ENCODE measurements at places on chromosomes 7 and 10. TPM values are rescaled to one million over a fixed set of nuclear protein-coding genes. Genes with fewer than 3 reads are reported as not detected.
A peak's percentile ranks its signal among the peaks of the same experiment; 100 is the strongest.

GRCh38 chr10:30639946-30640786 lies 10.6 kb upstream of the LYZL2 start:
- no peaks in the 10 kb centered on the region for H3K4me1 ChIP-seq
- no peak overlapping the region for H3K27ac ChIP-seq
- DNase-seq: no peak
- no peaks in the 10 kb centered on the region for H3K27me3 ChIP-seq
- H3K36me3 ChIP-seq: no peaks in the 10 kb centered on the region
- H3K4me3 ChIP-seq: no peak overlapping the region

- H3K4me3 ChIP-seq: peak overlapping the region; percentile 76
- H3K27me3 ChIP-seq: peaks cover 95% of the 10 kb centered on the region
- no peak overlapping the region for H3K27ac ChIP-seq
- H3K36me3 ChIP-seq: no peaks in the 10 kb centered on the region
Measured at GRCh38 chr10:22475651-22476600, 130.6 kb downstream of the SPAG6 start.

GRCh38 chr7:2051707-2052656 lies 180.8 kb downstream of the MAD1L1 start:
- no peak for DNase-seq
- peaks cover 3% of the 10 kb centered on the region for H3K36me3 ChIP-seq
- H3K27ac ChIP-seq: no peak overlapping the region
- no peaks in the 10 kb centered on the region for H3K4me1 ChIP-seq

ITGB1 gene
- 285 TPM for total RNA-seq

KCNK18 gene
- total RNA-seq: not detected

All from endodermal cell (in vitro differentiated cells).